ENCODE measurements at places on chromosomes 2 and 18.
A peak's percentile ranks its signal among the peaks of the same experiment; 100 is the strongest.

DNA sequence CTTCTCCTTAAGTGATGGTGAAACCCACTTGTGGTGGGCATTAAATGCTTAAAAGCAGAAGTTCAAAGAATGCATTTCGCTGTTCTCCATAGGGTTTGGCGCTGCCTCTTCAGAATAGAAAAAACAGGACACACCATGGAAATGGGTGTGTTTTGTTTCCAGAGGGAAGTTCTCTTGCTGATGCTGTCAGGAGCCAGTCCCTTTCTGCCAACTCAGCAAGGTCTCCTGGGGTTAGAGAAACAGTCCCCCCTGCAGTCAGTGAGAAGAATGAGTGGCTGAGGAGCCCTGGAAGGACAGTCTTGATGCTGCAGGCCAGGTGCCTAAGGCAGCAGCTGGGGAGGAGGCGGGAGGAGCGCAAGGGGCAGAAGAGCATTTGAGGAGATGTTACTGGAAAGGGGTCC, 37.8 kb upstream of the ASAP2 start:
- DNase-seq, result no peak

- DNase-seq, result no peak
Observed at GRCh38 chr2:181540421-181540820, 83.2 kb downstream of the ITGA4 start.

DNA sequence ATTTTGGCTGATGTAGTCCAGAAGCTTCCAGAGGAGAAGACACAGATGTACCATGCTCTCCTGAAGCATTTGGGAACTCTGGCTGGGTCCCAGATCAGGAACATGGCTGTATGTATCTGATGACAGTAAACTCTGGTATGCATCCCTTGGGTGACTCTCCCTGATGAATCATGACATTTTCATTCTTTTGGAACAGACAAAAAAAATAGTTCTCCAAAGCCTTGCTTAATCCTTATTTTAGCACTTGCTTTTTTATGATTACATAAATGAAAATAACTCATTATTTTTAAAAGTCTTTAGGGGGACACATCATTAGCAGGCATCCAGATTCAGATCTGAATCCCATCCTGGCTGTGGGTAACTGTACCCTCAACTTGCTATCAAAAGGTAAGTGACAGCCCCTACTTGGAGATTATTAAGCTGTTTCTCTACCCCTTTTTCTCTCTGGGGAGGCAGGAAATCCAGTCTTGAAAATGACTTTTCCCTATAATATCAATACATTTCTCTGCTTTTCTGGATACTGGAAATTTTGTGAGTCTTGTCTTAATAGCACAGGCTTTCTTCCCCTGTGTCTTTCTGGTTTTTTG, 23.3 kb downstream of the AOX1 start:
- DNase-seq, result no peak

DNA sequence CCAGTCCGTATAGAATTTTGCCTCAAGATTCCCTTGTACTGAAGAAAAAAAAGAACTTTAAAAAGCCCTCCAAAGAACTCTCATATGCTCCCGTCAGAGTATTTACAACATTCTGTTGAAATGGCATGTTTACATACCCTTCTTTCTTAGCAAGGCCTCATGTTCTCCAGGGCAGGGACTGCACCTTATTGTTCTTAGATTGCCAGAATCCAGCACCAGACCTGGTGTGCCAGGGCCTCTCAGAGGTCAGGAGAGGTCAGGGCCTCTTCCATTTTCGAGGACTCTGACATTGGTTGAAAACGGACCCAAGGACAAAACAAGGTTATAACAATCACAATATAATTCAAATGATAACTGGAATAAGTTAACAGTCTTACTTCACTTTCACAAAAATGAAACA, 78.2 kb downstream of the TNP1 start:
- DNase-seq, result no peak

- no peak for DNase-seq
Observed at GRCh38 chr2:144510294-144510991, 9.5 kb downstream of the ZEB2 start.

GRCh38 chr18:13614641-13615288, 111.6 kb downstream of the FAM210A start:
- no peak for DNase-seq

- no peak for DNase-seq
Observed at GRCh38 chr2:96762529-96763311, 2.0 kb downstream of the CNNM4 start.

DNA sequence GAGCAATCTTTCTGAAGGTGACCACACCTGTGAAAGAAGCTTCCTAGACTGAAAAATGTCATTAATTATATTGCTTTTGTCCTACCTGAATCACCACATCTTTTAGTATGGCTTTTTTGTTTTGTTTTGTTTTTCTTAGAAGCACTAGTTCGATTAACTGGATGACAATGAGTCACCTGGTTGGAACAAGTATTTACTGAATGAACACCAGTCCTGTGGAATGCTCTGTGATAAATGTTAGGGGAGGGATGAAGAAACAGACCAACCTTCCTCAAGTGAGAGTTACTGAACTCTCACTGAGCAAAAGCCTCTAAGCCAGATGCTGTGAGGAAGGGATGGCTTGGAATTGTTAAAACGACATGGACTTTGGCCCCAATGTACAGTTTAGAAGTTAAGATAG, 26.8 kb upstream of the DCC start:
- no peak for DNase-seq

DNA sequence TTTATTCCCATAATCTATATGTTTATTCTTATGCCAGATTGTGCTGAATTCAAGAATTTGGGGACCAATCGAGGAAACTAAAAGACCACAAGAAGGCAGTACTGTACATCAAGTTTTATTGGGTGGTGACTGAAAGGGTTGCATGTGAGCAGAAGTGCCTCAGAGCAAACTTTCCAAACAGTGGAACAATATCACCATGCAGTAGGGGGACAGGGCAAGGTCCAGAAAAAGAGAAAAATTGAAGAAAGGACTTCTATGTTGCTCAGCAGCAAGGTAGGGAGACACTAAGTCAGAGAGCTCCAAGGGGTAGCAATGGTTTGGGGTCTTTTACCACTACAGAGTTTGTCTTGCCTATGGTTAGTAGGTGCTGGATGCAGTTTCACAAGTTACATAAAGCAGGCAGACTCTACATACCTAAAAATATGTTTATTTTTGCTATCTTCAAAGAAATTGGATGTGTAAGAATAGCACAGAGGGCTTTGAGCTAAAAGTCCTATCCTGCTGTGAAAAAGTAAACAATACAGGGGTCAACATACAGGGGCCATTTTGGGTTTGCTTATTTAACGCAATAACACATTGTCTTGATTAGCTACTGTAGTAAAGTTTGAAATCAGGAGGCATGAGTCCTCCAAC, 43.8 kb upstream of the ZBTB14 start:
- DNase-seq, result no peak

DNA sequence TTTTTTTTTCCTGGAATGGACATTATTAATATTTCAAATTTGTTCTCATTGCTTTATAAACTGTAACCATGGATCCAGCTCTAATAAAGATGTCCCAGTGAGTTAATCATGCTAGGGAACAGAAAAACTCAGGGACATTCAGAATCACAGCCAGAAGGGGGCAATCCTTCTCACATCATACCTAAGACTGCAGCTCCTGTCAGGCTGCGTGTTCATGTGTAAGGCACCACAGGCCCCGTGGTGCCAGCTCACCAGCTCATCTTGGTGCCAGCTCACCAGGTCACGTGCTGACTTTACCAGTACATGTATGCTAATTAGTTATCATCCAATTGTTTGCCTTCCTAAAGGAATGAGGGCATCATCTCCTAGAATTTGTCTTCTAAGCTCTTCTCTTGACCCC, 84.7 kb upstream of the NEDD4L start:
- DNase-seq, result no peak

DNA sequence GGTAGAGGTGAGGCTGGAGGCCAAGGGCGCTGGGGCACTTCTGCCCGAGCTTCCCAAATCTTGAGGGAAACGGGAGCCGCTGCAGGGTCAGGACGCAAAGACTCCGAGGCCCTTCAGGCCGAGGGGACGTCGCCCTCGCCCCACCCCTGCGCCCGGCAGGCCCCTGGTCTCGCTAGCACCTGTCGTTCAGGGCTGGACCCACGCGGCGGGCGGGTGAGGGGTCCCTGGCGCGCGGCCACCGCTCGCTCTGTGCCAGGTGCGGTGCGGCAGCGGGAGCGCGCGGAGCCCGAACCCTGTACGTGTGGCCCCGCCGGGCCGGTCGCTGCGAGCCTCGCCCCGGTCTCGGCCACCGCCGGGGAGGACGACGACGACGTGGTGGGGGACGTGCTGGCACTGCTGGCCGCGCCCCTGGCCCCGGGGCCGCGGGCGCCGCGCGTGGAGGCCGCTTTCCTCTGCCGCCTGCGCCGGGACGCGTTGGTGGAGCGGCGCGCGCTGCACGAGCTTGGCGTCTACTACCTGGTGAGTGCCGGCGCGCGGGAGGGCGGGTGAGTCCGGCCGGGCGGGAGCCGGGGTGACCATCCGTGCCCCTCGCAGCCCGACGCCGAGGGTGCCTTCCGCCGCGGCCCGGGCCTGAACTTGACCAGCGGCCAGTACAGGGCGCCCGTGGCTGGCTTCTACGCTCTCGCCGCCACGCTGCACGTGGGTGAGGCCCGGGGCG, 4.9 kb downstream of the ERFE start:
- DNase-seq, result no peak

DNA sequence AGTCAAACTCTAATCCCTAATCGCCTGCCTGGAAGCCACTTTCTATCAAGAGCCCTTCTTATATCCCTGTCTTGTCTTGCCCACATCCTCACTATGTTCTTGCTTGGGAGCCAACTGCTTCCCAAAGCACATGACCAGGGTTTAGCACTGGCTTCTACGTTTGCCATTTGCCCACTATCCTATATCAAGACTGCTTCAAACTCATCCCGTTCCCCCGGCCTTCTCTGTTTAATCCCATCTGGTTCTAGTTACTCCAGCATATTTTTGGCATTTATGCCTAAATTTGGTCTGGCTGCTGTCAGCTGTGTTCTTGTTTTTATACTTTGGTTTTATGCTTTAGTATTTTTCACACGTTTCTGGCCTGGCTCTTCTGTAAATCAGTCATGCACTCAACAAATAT, 40.2 kb downstream of the POLR1A start:
- no peak for DNase-seq

DNA sequence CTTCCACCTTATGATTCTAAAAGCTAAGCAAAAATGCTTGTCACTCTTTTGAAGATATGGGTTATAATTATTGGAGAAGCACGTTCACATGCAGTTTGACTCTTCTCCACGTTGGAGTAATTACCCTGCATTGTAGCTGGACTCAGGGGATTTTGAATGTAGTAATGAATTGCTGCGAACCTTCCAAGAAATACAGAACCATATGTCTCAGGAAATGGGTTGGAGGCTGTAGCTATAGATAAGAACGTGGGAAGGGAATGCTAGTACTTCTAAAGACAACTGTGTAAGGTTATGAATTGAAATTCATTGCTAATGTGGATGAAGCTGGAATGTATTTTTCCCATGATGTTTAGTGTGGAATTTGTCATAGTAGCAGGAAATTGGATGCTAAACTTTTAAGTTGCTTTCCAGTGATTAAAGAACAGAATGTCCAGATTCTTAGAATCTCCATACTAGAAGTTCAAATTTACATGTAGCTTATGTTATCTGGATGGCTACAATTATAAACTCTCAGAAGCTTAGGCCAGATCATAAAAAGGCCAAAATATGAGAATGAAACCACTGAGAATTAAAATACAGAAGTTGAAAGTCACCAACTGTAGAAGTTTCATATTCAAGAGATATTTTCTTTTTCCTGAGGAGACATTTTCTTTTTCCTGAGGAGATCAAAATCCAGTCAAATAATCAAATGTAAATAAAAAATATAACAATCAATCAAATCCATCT, 27.3 kb upstream of the SPOPL start:
- no peak for DNase-seq

- no peak for DNase-seq
Observed at GRCh38 chr18:26429535-26430226, 118.7 kb downstream of the KCTD1 start.

DNA sequence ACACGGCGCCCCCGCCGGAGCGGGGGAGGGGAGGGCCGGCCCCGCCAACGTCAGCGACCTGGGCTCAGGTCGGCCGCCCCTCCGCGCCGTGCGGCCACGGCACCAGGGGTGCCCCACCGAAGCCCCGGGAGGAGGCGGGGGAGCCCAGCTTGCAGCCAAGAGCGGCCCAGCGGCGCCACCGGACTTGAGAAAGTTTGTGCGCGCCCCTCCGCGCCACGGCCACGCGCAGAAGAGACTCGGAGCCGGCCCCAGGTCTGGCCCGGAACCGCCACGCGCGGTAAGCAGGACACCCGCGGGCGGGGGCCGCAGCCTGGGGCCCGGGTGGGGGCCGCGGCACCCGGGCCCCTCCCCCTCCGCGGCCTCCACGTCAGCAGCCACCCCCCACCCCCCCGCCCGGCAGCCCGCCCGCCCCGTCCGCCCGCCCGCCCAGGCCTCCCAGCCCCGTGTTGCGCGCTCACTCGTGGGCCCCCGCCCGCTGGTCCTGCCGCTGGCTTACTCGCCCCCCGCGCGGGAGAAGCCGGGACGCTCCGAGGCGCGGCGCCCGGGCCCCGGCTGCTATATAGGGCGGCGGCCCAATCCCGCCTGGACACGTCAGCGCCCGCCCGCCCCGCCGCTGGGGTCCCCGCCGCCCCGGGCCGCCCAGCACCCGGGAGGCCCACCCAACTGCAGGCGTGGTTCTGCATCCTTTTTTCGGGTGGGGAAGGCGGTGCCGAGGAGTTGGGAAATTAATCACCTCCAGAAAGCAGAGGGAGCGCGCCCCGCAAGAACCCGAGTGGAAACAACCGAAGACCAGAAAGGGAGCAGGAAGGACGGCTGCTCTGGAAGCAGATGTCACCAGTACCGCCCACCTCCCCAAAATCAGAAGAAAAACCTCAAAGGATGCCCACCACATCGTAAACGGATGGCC, 42.9 kb downstream of the HDLBP start:
- peak; percentile 15 for DNase-seq

- DNase-seq, result no peak
Observed at GRCh38 chr2:187445051-187445450, 3.0 kb downstream of the CALCRL start.

GRCh38 chr2:127146071-127146725, 39.2 kb upstream of the BIN1 start:
- DNase-seq, result no peak

DNA sequence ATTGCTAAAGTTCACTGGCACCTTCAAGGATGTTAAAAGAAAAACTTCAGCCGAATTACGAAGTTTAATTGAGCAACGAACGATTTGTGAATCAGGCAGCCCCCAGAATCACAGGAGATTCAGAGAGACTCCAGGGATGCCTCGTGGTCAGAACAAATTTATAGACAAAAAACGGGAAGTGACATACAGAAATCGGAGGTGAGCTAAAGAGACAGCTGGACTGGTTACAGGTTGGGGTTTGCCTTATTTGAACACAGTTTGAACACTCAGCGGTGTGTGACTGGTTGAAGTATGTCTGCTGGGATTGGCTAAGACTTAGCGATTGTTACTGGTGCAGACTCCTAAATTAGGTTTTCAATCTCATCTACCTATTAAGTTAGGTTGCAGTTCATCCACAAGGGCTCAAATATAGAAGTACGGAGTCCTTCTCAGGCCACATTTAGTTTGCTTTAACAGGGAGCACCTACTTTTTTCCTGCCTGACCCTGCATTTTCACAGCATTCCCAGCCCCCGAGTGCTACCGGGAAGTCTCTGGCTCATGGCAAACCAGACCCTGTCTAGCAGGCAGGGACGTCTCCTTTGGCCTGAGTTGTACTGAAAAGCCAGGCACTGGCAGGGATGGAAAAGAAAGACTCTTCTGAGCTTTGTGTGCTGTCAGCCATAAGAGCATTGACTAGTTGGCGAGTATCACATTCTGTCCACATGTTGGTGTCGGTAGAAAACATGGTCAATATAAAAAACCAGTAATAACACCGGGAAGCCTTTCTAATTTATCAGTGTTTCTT, 41.1 kb downstream of the CDCA7 start:
- DNase-seq, result no peak

GRCh38 chr18:3456686-3457069, 6.7 kb downstream of the TGIF1 start:
- DNase-seq, result no peak
